Hypothalamus (tissue), 51 donors: ENCODE measurements at places on chromosomes 12 and 14.

GRCh38 chr12:10968765-10969456 lies 17.8 kb downstream of the TAS2R50 start:
- DNase-seq, result no peak

GRCh38 chr12:44627387-44628166 lies 248.5 kb downstream of the NELL2 start:
- DNase-seq, result no peak

DNA sequence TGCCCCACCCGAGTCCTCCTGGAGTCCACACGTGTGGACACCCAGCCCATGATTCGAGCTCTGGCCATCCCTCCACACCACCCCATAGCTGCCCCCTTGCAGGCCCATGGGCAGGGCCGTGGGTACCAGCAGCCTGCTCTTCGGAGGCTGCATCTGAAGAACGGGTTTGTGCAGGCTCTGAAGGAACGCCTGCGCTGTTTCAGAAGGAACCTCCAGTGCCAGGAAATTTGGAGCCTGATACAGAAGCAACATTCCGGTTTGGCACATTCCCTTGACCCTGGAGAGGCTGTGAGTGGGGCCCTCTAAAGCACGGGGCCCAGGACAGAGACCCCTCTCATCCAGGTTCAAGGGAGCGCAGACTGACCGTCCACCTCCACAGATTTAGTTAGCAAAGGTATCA lies 57.0 kb downstream of the ZNF664 start:
- no peak for DNase-seq

DNA sequence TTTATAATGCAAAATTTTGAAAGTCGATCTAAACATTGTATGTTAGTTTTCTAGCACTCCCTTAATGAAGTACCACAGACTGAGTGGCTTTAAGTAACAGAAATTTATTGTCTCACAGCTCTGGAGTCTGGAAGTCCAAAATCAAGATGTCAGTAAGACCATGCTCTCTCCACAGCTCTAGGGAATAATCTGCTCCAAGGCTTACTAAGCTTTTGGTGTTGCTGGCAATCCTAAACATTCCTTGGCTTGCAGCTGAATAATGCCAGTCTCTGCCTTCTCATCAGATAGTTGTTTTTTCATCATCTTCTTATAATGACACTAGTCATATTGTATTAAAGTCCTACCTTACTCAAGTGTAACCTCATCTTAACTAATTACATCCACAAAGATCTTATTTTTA lies 102.2 kb downstream of the RASSF9 start:
- DNase-seq, result no peak
